ENCODE measurements at places on chromosomes 6 and 20.
A peak's percentile ranks its signal among the peaks of the same experiment; 100 is the strongest.

DNA sequence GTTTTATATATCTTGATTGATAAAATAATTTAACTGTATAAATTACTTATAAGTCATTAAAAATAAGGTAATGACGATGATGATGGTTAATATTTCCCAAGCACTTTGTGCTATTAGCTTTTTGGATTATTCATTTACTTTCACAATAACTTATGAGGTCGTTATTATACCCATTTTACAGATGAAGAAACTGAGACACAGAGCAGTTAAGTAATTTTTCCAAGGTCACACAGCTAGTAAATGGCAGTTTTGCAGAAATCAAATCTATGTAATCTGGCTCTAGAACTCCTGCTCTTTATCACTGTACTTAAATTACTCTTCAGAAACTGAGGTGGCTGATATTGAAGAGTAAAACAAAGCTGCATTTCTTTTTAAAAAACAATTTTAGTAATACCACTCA, 18.2 kb downstream of the NOL7 start:
- H3K27ac ChIP-seq: no peak overlapping the region
- H3K4me3 ChIP-seq: no peak overlapping the region
- no peak for DNase-seq
- H3K27me3 ChIP-seq: no peaks in the 10 kb centered on the region
- H3K36me3 ChIP-seq: no peaks in the 10 kb centered on the region

- H3K4me1 ChIP-seq: peaks cover 5% of the 10 kb centered on the region
- no peak overlapping the region for H3K27ac ChIP-seq
- peak; percentile 74 for DNase-seq
- no peaks in the 10 kb centered on the region for H3K36me3 ChIP-seq
These were observed 31.5 kb upstream of the GCM1 start for GRCh38 chr6:53179961-53180651.

DNA sequence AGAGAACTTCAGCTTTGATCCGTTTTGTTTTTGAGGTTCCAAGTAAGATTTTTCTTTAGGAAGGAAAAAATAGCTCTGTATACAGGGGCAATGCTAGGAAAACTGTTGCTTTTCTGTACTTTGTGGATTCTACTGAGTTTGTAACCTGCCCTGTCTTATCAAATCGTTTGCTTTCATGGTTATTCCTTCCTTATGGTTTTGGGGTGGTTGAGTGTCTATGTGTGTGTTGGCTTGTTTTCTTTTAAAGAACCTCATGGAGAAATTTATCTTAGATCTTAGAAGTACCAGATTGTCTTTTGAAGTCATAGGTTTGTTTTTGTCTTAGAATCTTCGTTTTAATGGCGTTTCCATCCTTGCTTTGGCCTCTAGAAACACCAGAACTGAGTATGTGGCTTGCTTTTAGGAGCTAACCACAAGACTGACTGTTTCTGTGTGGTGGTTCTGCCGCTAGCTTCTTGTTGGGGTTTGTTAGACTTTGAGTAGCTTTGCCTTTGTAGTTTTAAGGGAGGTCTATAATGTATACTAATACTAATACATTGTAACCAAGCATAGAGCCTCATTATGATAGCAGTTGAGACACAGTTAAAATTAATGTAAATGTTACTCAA, 86.8 kb downstream of the RPP40 start:
- no peak overlapping the region for H3K27ac ChIP-seq
- no peak overlapping the region for H3K4me3 ChIP-seq
- no peaks in the 10 kb centered on the region for H3K36me3 ChIP-seq
- H3K27me3 ChIP-seq: no peaks in the 10 kb centered on the region
- DNase-seq: no peak
- H3K4me1 ChIP-seq: peaks cover 12% of the 10 kb centered on the region

DNA sequence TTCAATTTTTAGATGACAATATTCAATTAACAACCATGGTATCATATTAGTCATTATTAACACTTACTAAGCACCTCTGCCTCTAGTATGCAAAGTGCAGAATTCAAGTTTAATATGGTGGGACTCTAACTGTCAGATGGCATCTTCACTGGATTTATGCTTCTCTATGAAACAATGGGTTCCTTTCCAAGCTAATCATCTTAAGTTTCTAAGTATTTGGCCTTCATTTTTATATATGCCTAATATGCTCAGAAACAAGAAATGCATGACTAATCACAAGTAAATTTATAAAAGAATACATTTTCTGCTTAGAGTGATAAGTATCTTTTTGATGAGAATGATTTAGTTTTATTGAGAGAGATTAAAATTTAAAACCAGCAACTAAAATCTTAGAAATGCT, 144.7 kb downstream of the HIVEP2 start:
- no peak overlapping the region for H3K4me3 ChIP-seq
- no peaks in the 10 kb centered on the region for H3K27me3 ChIP-seq
- H3K4me1 ChIP-seq: no peaks in the 10 kb centered on the region
- DNase-seq: no peak

DNA sequence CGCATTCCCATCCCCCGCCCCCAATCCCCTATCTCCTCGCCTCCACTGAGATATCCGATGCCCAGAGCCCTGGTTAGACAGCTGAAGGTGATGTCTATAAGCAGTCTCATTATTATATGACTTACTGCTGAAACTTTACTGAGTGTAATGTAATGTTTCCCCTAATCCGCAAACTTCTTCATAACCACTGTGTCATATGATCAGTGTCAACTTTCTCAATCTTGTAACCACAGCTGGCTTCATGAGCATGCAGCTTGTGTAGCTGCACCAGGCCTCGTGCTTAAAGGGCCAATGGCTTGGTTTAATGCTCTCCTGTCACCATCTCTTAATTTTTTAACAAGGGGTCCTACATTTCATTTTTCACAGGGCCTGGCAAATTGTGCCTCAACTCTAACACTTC, 8.1 kb downstream of the ASIP start:
- no peaks in the 10 kb centered on the region for H3K4me1 ChIP-seq
- DNase-seq: no peak
- no peaks in the 10 kb centered on the region for H3K36me3 ChIP-seq
- no peak overlapping the region for H3K27ac ChIP-seq
- no peak overlapping the region for H3K4me3 ChIP-seq
- no peaks in the 10 kb centered on the region for H3K27me3 ChIP-seq

DNA sequence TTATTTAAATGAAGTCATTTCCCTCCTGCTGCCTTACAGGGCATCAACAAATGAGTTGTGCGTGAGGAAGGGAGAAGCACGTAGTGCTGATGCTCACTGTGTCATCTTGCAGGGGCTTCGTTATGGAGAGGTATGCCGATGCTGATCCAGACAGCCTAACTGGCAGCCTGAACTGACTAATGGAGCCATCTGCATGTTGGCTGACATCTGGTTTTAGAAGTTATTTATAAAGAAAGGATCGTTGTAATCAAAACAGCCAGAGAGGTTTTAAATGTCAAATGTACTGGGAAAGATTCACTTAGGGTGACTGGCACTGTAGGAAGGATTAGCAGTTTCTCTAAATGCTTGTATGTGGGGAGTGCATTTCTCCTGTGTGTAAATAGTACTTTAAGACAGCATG, 54.6 kb downstream of the FARS2 start:
- H3K4me1 ChIP-seq: no peaks in the 10 kb centered on the region
- DNase-seq: no peak

GRCh38 chr20:23671479-23671878, 17.4 kb downstream of the CST4 start:
- no peak for DNase-seq
- no peak overlapping the region for H3K27ac ChIP-seq
- H3K27me3 ChIP-seq: no peaks in the 10 kb centered on the region
- no peaks in the 10 kb centered on the region for H3K36me3 ChIP-seq

DNA sequence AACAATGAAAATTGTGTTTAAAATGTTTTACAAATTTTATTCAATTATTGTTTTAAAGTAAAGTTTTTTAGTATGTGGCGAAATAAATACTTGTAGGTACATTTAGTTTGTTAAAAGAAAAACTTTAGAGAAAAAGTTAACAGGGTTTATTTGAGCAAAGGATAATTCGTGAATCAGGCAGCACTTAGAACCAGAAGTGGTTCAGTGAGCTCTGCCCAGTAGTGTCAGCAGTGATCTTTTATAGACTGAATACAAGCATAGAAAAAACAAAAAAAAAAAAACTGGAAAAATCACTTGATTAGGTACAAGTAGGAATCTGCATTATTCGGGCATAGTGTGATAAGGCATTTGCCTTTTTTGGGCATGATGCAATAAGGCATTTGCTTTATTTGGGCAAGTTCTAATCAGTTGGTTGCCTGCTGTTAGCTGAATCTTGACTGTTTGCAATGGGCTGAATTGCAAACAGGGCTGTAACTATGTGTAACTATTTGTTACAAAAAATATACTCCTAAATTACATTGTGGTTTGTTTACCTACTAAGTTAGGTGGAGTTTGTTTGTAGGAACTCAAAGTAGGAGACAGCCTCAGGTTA, 122.9 kb upstream of the MMS22L start:
- no peaks in the 10 kb centered on the region for H3K27me3 ChIP-seq
- H3K4me1 ChIP-seq: no peaks in the 10 kb centered on the region
- no peak overlapping the region for H3K4me3 ChIP-seq
- no peak for DNase-seq
- no peaks in the 10 kb centered on the region for H3K36me3 ChIP-seq
- H3K27ac ChIP-seq: no peak overlapping the region

DNA sequence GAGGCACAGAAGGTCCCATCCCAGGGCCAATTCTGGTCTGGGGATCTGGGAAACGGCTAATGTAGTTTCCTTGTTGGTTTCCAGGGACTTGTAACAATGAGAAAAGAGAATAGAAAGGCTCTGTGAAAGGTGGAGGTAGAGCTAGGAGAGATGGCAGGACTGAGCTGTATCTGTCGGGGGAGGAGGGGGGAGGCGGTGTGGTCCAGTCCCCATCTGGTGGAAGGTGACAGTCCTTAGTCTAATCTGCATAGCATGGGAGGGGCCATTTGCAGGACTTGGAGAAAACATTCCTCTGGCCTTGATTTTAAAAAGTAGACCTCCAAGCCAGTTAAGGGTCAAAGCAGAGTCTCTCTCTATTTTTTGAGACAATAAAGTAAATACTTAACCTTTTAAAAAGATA, 137.1 kb downstream of the DNAH8 start:
- H3K27me3 ChIP-seq: no peaks in the 10 kb centered on the region
- H3K36me3 ChIP-seq: no peaks in the 10 kb centered on the region

DNA sequence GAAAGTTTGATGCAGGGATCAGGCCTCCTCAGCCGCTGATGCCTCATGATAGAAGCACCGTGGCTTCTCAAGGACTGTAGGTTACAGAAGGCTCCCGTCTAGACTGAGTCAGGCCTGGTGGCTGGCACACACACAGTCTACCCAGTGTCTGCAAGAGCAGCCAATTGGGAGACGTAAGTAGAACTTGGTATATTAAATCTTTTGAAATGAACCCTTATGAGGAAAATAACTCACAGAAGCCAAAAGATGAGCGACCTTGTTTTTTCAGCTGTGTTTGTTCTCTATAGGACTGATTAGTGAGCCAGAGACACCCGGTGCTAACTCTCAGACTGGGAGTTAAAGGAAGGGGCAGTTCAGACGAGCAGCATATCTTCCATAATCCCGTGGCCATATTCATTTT, 5.9 kb upstream of the PDE10A start:
- DNase-seq: no peak
- no peaks in the 10 kb centered on the region for H3K36me3 ChIP-seq
- H3K4me3 ChIP-seq: no peak overlapping the region

GRCh38 chr6:40957616-40958492, 81.2 kb downstream of the UNC5CL start:
- H3K4me3 ChIP-seq: no peak overlapping the region
- no peaks in the 10 kb centered on the region for H3K27me3 ChIP-seq
- H3K4me1 ChIP-seq: peaks cover 15% of the 10 kb centered on the region
- DNase-seq: peak; percentile 17

- H3K36me3 ChIP-seq: peaks cover 6% of the 10 kb centered on the region
- H3K27ac ChIP-seq: no peak overlapping the region
- peaks cover 50% of the 10 kb centered on the region for H3K4me1 ChIP-seq
- DNase-seq: no peak
- no peak overlapping the region for H3K4me3 ChIP-seq
- no peaks in the 10 kb centered on the region for H3K27me3 ChIP-seq
These were observed 2.4 kb downstream of the CMTR1 start for GRCh38 chr6:37435373-37435772.

DNA sequence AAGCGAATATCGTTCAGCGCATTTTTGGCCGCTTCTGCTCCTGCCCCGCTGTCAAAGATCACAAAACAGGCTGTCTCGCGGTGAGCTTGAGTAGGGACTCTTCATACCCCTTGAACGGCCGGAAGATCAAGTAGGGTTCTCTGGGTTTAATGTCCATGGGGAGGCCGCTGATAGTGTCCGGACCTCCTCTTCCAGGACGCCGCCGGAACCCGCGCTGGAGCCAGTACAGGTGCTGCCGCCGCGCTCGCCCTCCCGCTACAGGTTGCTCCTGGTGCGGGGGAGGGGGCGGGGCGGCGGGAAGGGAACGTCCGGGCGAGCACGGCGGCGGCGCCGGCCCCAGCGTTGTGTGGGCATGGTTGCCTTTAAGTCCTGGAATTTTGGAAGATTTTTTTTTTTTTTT, 67.4 kb downstream of the KHDC1L start:
- H3K36me3 ChIP-seq: no peaks in the 10 kb centered on the region
- no peak overlapping the region for H3K4me3 ChIP-seq
- H3K4me1 ChIP-seq: no peaks in the 10 kb centered on the region
- no peak overlapping the region for H3K27ac ChIP-seq
- DNase-seq: no peak
- H3K27me3 ChIP-seq: no peaks in the 10 kb centered on the region

- no peak overlapping the region for H3K27ac ChIP-seq
- H3K27me3 ChIP-seq: no peaks in the 10 kb centered on the region
- no peaks in the 10 kb centered on the region for H3K4me1 ChIP-seq
- no peak overlapping the region for H3K4me3 ChIP-seq
These were observed 31.4 kb downstream of the NCOA6 start for GRCh38 chr20:34794006-34794585.

GRCh38 chr6:154482858-154483257, 27.6 kb downstream of the CNKSR3 start:
- no peak overlapping the region for H3K4me3 ChIP-seq
- H3K27me3 ChIP-seq: no peaks in the 10 kb centered on the region
- no peak overlapping the region for H3K27ac ChIP-seq
- DNase-seq: no peak

GRCh38 chr6:30494291-30494861, 5.1 kb downstream of the HLA-E start:
- H3K4me1 ChIP-seq: peaks cover 15% of the 10 kb centered on the region
- no peak for DNase-seq
- no peaks in the 10 kb centered on the region for H3K36me3 ChIP-seq
- H3K27me3 ChIP-seq: no peaks in the 10 kb centered on the region
- H3K4me3 ChIP-seq: no peak overlapping the region
- no peak overlapping the region for H3K27ac ChIP-seq

GRCh38 chr6:1820165-1820564, 210.4 kb downstream of the FOXC1 start:
- DNase-seq: no peak
- no peak overlapping the region for H3K4me3 ChIP-seq
- H3K27ac ChIP-seq: no peak overlapping the region
- no peaks in the 10 kb centered on the region for H3K27me3 ChIP-seq
- H3K4me1 ChIP-seq: peaks cover 14% of the 10 kb centered on the region

GRCh38 chr6:85479208-85479607, 29.3 kb downstream of the NT5E start:
- H3K4me1 ChIP-seq: peaks cover 5% of the 10 kb centered on the region
- no peak for DNase-seq
- H3K36me3 ChIP-seq: no peaks in the 10 kb centered on the region
- H3K27me3 ChIP-seq: no peaks in the 10 kb centered on the region
- no peak overlapping the region for H3K27ac ChIP-seq

GRCh38 chr20:19786311-19786710, 28.3 kb downstream of the RIN2 start:
- DNase-seq: no peak
- H3K27me3 ChIP-seq: no peaks in the 10 kb centered on the region
- peak overlapping the region; percentile 29 for H3K27ac ChIP-seq
- H3K4me1 ChIP-seq: peaks cover 25% of the 10 kb centered on the region
- H3K4me3 ChIP-seq: no peak overlapping the region
